Fibroblast of skin of left biceps (primary cell): ENCODE measurements at places on chromosomes 2 and 18.

DNA sequence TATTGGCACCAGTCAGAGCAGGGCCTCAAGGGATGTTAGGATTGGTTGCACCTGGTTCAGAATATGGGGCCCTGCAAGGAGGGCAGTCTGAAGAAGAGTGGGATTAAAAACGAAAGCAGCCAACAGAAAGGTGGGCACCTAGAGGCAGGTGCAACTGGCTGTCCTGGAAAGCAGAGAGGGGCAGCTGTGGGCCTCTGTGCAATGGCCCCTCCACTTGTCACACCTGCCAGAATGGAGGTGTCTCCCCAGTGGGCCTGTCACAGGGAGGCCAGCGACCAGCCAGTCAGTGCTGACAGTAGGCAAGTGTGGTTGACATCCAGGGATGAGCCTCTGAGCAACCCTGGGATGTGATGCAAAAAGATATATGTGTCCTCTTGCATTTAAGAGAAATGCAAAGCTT lies 37.7 kb downstream of the INPP4A start:
- DNase-seq: no peak

- DNase-seq: no peak
Observed at GRCh38 chr2:68475576-68475975, 8.2 kb downstream of the APLF start.

DNA sequence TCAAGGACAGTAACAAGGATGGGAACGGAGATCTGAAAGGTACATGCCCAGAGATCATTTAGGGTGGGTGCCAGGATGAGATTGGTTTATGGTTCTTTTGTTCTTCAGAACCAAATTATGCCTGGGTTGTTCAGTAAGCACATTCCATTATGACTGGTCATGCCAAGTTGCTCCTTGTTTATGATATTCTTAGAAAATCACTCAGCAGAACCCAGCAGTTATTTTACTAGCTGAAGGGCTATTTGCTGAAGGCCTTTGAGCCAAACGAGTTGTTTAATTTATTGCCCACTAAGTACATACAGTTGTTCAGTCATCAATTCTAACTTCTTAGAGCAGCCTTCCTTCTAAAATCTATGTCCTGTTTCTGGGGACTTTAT lies 635 bp downstream of the SLC3A1 start:
- DNase-seq: no peak

GRCh38 chr18:33838054-33838453 lies 260.0 kb downstream of the ASXL3 start:
- DNase-seq: no peak

GRCh38 chr2:88831792-88832248 lies 140.3 kb downstream of the RPIA start:
- DNase-seq: no peak

DNA sequence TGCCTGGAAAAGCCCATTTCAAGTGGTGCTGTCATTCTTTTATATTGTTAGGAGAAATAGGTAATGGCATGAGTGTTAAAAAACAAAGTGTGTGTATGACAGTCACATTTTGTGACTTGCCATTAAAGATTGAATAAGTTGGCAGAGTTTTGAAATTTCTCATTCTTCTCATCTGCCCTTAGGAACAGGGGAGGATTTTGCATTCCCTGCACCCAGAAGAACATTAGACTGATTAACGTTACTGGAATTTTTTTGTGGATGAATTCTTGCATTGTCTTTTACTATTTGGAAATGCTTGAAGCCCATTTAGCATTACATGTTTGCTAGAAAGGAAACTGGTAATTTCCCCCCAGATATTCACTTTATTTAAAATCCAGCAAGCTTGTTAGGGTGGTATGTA lies 162.2 kb downstream of the BABAM2 start:
- DNase-seq: no peak

GRCh38 chr2:151157000-151157735 lies 104.5 kb downstream of the RBM43 start:
- no peak for DNase-seq

GRCh38 chr2:67628892-67629291 lies 231.8 kb downstream of the ETAA1 start:
- no peak for DNase-seq

DNA sequence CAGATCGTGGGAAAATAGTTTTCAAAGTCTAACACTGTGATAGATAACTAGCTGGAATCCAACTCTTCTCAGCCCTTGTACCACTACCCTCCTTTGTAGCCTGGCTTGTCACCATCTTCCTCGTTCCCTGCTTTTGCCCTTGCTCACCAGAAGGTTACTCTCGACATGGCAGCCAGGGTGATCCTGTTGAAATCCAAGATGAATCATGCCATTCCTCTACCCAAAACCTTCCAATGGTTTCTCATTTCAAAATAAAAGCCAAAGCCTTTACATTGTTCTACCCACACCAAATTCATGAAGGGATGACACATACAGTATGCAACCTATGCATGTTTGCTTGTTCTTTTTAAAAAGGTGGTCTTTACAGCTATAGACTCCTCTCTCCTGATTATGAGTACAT lies 45.7 kb downstream of the STAT4 start:
- peak; percentile 4 for DNase-seq
